ENCODE measurements at places on chromosomes 5 and 9. TPM values are rescaled to one million over a fixed set of nuclear protein-coding genes. Genes with fewer than 3 reads are reported as not detected.
A peak's percentile ranks its signal among the peaks of the same experiment; 100 is the strongest.

The BNC2 gene
- polyA plus RNA-seq: not detected

The SURF6 gene
- polyA plus RNA-seq: 0.75 TPM

- no peak for DNase-seq
Measured at GRCh38 chr5:19534751-19535150, 453.2 kb downstream of the CDH18 start.

The SPINK13 gene
- polyA plus RNA-seq: not detected

- DNase-seq: no peak
Measured at GRCh38 chr9:117714282-117714681, 10.1 kb downstream of the TLR4 start.

DNA sequence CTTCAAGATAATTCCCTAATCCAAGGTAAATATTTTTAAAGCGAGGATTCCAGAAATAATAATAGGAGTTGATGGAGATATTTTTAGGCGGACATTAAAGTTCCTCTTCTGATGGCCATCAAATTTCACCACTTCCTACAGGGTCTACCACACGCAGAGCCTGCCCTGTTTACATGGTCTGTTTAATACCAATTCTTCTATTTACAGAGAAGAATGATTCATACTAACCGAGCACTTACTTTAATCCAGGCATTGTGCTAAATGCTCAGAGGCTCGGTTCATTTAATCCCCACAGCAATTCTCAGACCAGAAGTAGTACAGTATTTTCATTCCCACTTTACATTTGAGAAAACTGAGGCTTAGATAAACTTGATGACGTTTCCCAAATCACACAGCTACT is 3.0 kb upstream of the ITGA1 start:
- DNase-seq: peak; percentile 35
